ENCODE measurements at places on chromosomes 12 and 14.
A peak's percentile ranks its signal among the peaks of the same experiment; 100 is the strongest.

GRCh38 chr12:57576613-57577160 is 14.3 kb upstream of the PIP4K2C start:
- no peaks in the 10 kb centered on the region for H3K27me3 ChIP-seq
- H3K27ac ChIP-seq: no peak overlapping the region
- no peak overlapping the region for H3K4me3 ChIP-seq
- no peaks in the 10 kb centered on the region for H3K36me3 ChIP-seq

GRCh38 chr12:110004598-110004997 is 5.4 kb downstream of the ANKRD13A start:
- H3K4me1 ChIP-seq: peaks cover 70% of the 10 kb centered on the region
- DNase-seq: no peak
- peak overlapping the region; percentile 76 for H3K27ac ChIP-seq

DNA sequence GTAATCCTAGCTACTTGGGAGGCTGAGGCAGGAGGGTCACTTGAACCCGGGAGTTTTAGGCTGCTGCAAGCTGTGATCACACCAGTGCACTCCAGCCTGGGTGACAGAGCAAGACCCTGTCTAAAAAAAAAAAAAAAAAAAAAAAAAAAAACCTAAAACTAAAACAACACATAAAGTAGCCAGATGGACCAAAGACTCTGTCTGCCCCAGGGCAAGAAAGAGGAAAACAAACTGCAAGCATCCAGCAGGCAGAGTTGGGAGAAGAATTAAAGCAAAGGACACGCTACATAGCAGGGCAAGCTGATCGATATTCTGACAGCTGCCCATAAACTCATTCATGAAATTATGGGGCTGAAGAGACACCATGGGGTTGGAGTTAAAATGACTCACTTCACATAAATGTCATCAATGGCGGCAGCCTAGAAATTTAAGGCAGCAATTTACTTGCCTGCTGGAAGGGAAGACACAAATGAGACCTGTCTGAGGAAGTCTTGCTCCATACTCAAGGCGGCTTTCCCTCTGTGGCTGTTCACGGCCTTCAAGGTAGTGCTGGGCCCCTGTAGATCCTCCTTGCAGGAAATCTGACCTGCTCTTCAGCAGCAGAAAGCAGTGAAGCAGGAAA is 259.1 kb upstream of the FKBP4 start:
- no peak overlapping the region for H3K27ac ChIP-seq
- H3K4me1 ChIP-seq: no peaks in the 10 kb centered on the region
- H3K36me3 ChIP-seq: no peaks in the 10 kb centered on the region
- no peak overlapping the region for H3K4me3 ChIP-seq

GRCh38 chr14:100781952-100782351 is 44.0 kb upstream of the MEG3 start:
- no peak for DNase-seq
- no peaks in the 10 kb centered on the region for H3K4me1 ChIP-seq
- H3K27ac ChIP-seq: no peak overlapping the region
- no peaks in the 10 kb centered on the region for H3K36me3 ChIP-seq
- no peak overlapping the region for H3K4me3 ChIP-seq
- no peaks in the 10 kb centered on the region for H3K27me3 ChIP-seq

GRCh38 chr12:89999699-90000505 is 291.3 kb upstream of the ATP2B1 start:
- H3K27me3 ChIP-seq: no peaks in the 10 kb centered on the region
- no peak overlapping the region for H3K27ac ChIP-seq
- H3K36me3 ChIP-seq: no peaks in the 10 kb centered on the region
- DNase-seq: no peak
- H3K4me3 ChIP-seq: no peak overlapping the region

DNA sequence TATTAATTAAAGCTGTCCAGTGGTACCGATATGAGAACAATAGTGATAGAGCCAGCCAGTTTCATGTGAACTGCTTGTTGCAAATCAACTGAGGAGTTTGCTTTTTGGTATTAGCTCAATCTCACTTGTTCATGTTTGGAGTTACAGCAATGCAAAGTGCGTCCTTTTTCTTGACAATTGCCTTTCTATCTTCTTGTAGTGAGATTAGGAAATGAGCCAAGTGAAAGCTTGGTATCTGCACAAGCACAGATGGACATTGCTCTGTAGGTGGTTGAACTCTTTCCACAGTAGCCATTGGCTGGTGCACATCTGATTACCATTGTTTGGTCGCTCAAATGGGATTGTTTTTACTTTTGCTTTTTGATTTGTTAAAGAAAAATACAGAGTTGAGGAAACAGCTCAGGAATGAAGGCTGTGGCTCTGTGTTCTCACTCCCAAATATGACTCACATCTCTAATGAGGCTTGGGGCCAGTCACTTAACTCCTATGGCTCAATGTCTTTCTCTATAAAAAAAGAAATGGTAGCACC is 241.4 kb downstream of the BMP4 start:
- H3K27ac ChIP-seq: no peak overlapping the region
- DNase-seq: no peak
- no peaks in the 10 kb centered on the region for H3K36me3 ChIP-seq
- no peaks in the 10 kb centered on the region for H3K4me1 ChIP-seq

DNA sequence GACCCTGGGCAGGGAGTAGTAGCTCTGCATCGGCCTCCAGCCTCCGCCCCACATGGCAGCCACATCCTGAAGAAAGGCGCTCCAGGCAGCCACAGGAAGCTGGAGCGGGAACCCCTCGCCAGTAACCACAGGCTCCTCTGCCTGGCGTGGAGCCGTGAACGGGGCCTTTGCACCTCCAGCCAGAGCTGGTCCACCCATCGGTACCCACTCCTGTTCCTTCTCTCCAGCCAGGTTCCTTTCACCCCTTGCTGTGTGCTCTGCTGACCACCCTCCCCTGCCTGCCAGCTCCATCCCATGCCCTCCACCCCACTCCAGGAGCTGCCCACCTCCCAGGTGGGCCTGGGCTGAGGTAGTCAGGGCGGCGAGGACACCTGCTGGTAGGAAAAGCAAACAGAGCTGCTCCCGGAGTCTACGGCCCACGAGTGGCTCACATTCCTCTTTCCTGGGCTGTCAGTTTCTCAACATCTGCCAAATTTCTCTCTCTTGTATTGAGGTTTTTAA is 2.7 kb downstream of the TGFB3 start:
- no peaks in the 10 kb centered on the region for H3K27me3 ChIP-seq
- no peaks in the 10 kb centered on the region for H3K36me3 ChIP-seq
- H3K4me3 ChIP-seq: no peak overlapping the region
- peaks cover 30% of the 10 kb centered on the region for H3K4me1 ChIP-seq
- H3K27ac ChIP-seq: no peak overlapping the region
- DNase-seq: peak; percentile 20

DNA sequence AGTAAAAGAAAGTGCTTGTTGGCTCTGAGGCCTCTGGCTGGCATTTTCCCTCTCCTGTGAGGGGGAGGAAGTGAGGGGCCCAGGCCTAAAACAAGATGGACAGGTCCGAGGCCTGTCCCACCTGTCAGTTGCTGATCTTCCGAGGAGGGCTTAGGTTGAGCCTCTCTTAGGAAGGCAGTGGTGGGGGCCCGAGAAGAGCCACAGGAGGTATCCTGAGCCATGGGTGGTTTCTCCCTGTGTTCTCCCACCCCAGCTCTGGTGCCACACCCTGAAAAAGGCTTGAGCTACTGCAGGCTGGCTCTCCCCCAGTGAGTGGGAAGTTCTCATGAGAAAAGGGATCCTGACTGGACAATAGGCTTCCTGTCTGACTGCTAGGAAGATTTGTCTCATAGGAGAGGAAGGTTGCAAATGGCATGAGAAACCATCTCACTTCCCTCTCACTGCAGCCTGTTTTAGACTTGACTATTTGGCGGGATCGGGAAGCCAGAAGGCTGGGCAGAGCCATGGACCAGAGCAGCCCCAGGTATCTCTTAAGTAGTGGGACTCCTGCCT is 72.1 kb upstream of the SRSF5 start:
- no peak overlapping the region for H3K27ac ChIP-seq
- H3K4me3 ChIP-seq: no peak overlapping the region
- no peak for DNase-seq
- peaks cover 33% of the 10 kb centered on the region for H3K36me3 ChIP-seq
- H3K4me1 ChIP-seq: peaks cover 64% of the 10 kb centered on the region

GRCh38 chr14:105507247-105507646 is 16.2 kb downstream of the TEDC1 start:
- DNase-seq: no peak
- H3K36me3 ChIP-seq: no peaks in the 10 kb centered on the region
- H3K27me3 ChIP-seq: peaks cover 42% of the 10 kb centered on the region
- no peak overlapping the region for H3K27ac ChIP-seq
- H3K4me3 ChIP-seq: no peak overlapping the region

DNA sequence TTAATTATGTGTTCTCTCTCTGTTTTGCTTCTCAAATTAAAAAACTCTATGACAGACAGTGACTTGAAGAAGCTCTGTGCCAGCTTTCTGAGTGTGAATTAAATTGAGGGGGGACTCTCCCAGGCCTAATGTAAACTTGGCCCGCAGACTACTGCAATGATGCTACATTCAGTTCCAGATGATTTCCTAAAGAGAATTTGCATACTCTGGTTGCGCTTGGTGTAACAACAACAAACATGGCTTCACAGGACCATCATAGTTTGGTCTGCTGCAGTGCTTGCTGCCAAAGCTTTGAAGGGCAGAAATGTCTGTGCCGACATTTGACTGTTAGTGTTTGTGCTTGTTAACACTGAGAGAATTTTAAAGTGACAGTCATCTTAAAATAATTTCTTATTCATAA is 25.0 kb downstream of the CFAP54 start:
- H3K27me3 ChIP-seq: no peaks in the 10 kb centered on the region
- no peaks in the 10 kb centered on the region for H3K36me3 ChIP-seq
- peaks cover 17% of the 10 kb centered on the region for H3K4me1 ChIP-seq
- no peak overlapping the region for H3K4me3 ChIP-seq

GRCh38 chr12:43054085-43054484 is 464.5 kb upstream of the PRICKLE1 start:
- no peak overlapping the region for H3K4me3 ChIP-seq
- no peaks in the 10 kb centered on the region for H3K27me3 ChIP-seq
- no peaks in the 10 kb centered on the region for H3K4me1 ChIP-seq

DNA sequence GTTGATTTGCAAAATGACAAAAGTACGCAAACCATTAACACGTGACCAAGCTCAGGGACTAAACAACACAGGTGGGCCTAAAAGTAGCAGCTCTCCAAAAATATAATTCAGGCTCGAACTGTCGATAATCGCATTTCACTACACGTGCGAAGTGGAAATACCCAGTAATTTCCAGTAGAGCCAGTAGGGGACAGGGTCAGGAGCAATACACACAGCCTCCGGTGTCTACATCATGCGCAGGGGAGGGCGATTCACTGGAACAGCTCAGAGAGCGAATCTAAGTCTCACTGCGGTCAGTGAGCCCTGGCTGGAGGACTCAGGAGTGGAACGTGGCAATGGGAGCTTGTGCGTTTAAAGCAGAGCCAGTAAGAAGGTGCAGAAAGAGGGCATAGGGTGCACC is 40.4 kb downstream of the SETD3 start:
- H3K4me1 ChIP-seq: peaks cover 25% of the 10 kb centered on the region
- no peak for DNase-seq
- no peaks in the 10 kb centered on the region for H3K27me3 ChIP-seq
- no peak overlapping the region for H3K27ac ChIP-seq
- H3K4me3 ChIP-seq: no peak overlapping the region

DNA sequence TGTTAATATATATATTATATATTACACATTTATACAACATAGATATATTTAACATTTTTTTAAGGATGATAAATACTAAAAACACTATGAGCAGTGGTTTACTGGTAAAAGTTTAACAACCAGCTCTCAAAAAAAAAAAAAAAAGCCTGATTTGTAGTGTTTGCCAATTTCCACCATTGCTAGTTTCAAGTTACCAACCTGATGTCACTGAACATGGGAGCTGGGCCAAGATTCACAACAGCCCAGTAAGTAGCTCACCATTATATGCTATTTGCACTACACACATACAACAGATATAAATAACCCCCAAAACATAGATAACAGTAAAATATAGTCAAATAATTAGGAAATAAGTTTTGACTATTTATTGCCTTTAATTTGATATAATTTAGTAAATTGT is 28.9 kb upstream of the TMX1 start:
- H3K27ac ChIP-seq: no peak overlapping the region
- H3K4me3 ChIP-seq: no peak overlapping the region
- H3K27me3 ChIP-seq: no peaks in the 10 kb centered on the region

DNA sequence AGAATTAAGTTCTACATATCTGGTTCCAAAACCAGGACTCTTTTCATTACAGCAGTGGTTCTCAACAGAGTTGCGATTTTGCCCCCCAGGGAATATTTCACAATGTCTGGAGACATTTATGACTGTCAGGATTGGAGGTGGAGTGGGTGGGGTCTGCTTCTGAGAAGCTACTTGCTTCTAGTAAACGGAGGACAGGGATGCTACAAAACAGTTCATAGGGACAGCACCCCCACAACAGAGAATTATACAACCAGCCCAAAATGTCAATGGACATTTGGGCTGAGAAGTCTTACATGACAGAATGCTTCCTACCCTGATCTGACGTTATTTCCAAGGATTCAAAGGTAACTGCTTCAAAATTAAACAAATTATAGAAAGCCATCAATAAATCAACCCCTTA is 739 bp upstream of the SPATA7 start:
- DNase-seq: no peak
- no peaks in the 10 kb centered on the region for H3K27me3 ChIP-seq
- no peaks in the 10 kb centered on the region for H3K36me3 ChIP-seq
- H3K4me1 ChIP-seq: peaks cover 15% of the 10 kb centered on the region
- H3K4me3 ChIP-seq: peak overlapping the region; percentile 93

GRCh38 chr14:83992857-83993256 is 1537.1 kb upstream of the FLRT2 start:
- no peak for DNase-seq
- H3K4me1 ChIP-seq: no peaks in the 10 kb centered on the region
- no peak overlapping the region for H3K4me3 ChIP-seq
- no peaks in the 10 kb centered on the region for H3K36me3 ChIP-seq
- H3K27me3 ChIP-seq: no peaks in the 10 kb centered on the region
- no peak overlapping the region for H3K27ac ChIP-seq
